Hematopoietic multipotent progenitor cell treated with erythropoietin and hydrocortisone succinate and interleukin-3 and kit ligand, for 6 days (in vitro differentiated cells): ENCODE measurements at places on chromosomes 6 and 20.
A peak's percentile ranks its signal among the peaks of the same experiment; 100 is the strongest.

GRCh38 chr6:113505084-113505699 lies 352.0 kb upstream of the MARCKS start:
- DNase-seq, result no peak

- peak; percentile 75 for DNase-seq
Measured at GRCh38 chr20:43537921-43538877, 20.6 kb upstream of the SGK2 start.

- DNase-seq, result peak; percentile 71
Measured at GRCh38 chr20:38303908-38304379, at the start of gene BPI. TSS of gene BPI (plus strand) at chr20:38304156. CDS start at chr20:38304224, 68 bp downstream.

- no peak for DNase-seq
Measured at GRCh38 chr20:24469116-24469893, at the start of gene SYNDIG1. TSS of gene SYNDIG1 (plus strand) at chr20:24469629. CDS start at chr20:24543098, 73,469 bp downstream.

DNA sequence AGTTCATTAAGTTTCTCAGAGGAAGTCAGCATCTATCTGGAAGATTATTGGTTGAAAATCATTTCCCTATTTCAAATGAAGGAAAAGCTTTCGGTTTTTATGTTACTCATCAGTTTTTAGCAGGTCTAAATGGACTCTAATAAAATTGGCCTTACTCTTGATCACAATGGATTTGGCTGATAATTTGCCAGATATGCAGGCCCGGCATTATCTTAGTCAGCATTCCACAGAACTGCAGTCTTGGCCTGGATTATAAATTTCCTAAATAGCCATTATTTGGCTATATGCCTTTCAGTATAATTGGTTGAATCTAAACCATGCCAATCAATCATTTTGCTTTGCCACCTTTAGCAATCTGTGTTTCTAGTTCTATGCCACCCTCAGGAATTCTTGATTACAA lies 91.7 kb upstream of the KCNQ5 start:
- no peak for DNase-seq

DNA sequence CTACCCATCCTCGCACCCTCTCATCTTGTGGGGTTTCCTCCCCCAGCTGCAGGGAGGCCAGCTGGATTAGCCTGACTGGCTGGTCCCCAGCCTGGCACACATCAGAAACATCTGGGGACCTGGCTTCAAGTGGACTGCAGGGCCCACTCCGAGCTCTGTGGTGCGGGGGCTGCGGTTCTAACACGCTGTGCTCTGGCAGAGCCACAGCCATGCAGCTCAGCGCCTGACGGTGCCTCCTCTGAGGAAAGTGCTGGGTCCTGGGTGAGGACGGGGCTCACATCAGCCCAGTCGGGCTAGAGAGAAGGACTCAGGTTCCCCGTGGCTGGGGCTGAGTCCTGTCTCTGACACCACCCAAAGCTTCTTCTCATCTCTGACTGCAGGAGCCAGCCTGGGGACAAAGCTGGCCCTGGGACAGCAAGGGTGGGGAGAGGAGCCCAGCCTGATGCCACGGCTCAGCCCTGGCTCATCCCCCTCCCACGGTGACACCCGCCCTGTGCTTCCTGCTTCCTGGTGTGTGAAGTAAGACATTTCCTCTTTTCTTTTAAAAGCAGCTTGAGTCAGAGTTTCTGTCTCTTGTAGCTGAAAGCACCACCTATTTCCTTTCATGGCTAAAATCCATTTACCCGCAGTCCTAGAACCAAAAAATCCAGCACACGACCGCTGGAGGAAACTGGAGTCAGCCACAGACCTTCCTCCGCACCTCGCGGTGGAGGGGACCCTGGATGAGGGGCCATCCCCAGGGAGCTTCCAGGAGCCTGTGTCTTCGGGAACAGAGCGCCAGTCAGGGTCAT lies 127.4 kb upstream of the AFDN start:
- DNase-seq, result peak; percentile 19

DNA sequence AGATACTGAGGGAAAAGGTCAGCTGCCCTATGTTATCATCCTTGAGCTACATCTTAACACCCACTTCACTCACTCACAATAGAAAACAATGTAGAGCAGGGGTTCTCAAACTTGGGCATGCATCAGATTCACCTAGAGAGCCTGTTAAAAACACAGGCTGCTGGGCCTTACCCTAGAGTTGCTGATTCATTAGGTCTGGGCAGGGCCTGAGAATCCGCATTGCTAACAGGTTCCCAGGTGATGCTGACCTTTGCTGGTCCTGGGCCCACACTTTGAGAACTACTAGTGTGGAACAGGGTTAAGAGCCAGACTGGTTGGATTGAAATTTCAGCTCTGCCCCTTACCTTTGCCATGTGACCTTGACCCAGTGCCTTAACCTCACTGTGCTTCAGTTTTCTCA lies 25.1 kb downstream of the RSPO4 start:
- no peak for DNase-seq

- no peak for DNase-seq
Measured at GRCh38 chr6:111382476-111383294, 100.3 kb downstream of the REV3L start.

GRCh38 chr6:163872335-163872734 lies 457.8 kb downstream of the QKI start:
- DNase-seq, result no peak

- DNase-seq, result peak; percentile 47
Measured at GRCh38 chr20:219290-220115, 7.6 kb upstream of the DEFB129 start.

DNA sequence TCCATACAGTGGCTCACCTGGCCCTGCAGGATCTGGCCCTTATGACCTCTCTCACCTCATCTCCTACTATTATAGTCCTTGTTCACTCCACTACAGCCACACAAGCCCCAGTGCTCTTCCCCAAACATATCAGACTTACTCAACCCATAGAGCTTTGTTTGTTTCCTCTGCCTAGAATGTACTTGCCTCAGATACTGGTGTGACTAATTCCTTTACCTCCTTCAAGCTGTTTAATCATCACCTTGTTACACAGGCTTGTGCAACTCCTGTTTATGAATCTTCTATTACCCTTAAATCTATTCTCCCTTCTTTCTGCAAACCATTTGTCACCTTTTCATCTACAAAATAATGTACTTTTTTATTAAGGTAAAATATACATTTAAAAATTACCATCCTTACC lies 3.2 kb downstream of the DEFB125 start:
- DNase-seq, result no peak

DNA sequence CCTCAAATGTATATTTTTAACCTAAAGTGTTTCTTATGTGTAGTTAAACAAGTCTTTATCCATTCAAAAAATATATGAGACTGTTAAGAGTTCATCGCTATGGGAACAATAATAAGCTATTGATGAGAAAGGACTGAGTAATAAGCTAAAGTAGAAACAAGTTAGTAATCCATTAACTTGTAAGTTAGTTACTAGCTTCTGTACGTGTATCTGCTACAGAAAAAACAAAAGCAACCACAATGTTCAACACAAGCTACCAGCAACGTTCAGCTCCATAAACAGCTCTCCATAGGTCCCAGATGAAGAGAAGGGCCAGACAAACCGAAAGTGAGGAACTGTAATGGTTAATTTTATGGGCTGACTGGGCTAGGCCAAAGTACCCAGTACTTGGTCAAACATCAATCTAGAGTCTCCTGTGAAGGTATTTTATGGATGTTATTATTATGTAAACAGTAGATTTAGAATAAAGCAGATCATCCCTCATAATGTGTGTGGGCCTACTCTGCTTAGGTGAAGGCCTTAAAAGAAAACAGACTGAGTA lies 33.8 kb upstream of the FAM135A start:
- no peak for DNase-seq

DNA sequence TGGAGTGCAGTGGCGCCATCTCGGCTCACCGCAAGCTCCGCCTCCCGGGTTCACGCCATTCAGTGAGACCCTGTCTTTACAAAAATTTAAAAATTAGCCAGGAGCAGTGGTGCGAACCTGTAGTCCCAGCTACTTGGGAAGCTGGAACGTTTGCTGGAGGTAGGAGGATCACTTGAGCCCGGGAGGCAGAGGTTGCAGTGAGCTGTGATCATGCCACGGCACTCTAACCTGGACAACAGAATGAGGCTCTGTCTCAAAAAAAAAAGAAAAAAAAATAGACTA lies 5.7 kb upstream of the PARD6B start:
- no peak for DNase-seq

DNA sequence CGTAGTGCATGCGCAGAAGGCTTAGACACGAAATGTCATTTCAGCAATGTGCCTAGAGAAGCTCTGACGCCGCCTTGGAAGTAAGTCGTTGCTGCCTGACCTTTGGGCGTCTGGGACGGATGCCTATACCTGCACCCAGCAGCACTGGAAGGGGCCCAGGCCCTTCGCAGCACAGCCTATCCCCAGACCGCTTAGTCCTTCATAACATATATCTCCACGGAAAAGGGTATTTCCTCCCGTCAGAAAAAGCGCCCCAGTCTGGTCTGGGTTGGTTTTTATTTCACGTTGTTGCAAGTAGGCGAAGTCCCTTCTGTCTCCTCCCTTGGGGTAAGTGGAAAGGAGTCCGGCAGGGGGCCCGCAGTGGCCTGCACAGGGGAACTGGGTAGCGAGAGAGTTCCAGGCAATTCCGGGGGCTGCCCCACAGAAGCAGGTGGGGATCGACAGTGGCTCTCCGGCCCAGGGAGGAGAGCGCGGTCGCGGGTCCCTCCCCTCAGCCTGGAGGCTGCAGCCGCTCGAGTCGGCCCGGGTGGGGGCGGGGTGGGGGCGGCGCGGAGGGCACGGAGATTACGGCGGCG lies 559 bp upstream of the EYA4 start:
- DNase-seq, result no peak

DNA sequence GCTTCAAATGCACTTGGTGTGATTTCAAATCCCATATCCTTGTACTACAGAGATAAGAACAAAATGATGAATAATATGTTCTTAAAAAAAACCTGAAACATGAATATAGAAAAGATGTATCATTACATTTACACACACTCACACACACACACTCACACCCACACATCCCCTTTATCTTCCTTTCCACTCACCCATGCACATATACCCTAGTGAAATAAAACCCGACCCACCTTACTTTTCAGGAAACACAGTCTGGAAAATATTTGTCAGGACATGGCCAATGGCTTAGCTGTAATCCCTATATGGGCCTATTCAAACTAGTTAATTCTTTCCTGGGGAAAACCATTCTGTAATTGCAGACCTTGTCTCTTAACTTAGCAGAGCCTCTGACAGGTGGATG lies 60.8 kb upstream of the EDN1 start:
- DNase-seq, result no peak

DNA sequence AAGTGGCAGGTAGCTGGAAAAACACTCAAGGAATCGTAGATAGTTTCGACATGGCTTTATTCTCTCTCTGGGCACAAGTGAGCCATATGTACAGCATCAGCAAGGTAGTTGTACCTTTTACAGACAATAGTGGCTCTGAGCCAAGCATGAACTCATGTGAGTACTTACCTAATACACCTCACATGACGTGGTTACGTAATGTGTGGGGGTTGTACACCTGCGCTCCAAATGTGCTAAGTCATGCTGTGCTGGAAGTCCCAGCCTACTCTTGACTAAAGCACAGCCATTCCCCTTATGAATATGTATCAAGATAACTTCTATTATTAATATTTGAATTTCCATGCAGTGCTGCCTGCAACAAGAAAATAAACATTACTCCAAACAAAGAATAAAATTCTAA lies 78.8 kb upstream of the HMGN3 start:
- DNase-seq, result peak; percentile 1

GRCh38 chr6:114449659-114450058 lies 106.8 kb upstream of the HS3ST5 start:
- no peak for DNase-seq

DNA sequence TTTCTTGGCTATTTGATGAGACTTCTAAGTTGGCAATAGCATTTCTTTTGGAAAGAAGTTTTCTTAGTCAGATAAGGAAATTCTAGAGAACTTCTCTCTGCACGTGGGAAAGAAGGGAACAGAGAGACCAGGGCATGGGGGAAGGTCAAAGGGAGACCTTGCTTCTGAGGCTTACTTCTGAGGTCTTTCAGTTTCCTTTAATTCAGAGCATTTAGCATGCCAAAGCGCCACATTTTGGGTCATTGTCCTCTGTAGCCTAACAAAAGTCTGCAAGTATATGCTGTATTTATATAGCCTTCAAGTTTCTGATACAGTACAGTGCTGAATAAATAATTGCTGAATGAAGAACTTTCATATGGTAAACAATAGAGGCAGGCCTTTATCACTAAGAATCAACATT lies 95.6 kb downstream of the SAMD3 start:
- no peak for DNase-seq

DNA sequence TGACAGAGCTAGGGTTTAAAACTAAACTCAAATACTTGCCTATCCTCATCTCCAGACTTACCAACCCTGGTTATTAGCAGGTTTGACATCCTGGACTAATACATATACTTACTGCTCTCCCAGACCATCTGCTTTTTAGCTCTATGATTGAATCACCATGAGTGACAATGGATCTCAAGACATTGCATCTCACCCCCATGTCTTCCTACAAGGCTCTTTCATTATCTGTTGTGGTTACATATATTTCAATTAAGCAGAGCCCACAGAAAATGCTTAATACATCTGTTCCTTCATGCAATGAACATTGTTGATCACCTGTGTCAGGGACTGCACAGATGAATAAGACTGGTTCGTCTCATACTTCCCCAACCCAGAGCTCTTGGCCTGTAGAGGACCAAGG lies 19.4 kb downstream of the SAMD3 start:
- peak; percentile 26 for DNase-seq

GRCh38 chr6:90286884-90287488 lies 9.7 kb downstream of the BACH2 start:
- peak; percentile 76 for DNase-seq

DNA sequence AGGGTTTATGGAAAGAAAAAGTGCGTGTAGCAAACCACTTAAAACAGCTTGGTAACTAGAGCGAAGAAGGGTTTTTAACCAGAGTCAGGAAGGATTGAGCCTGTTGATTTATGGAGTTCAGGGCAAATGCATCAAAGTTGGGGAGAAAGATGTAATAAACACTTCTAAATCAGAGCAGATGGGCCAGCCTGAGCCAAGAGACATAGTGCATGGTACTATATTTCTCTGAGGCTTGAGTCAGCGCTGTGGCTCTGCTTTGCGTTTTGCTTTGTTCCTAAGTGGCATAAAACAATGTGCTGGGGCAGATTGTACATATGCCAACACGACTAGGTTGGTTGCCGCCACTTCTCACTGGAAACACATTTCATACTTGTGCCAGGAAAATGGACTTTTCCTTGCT lies 111.3 kb downstream of the BCKDHB start:
- no peak for DNase-seq

- no peak for DNase-seq
Measured at GRCh38 chr20:47453167-47453782, 48.4 kb upstream of the NCOA3 start.

DNA sequence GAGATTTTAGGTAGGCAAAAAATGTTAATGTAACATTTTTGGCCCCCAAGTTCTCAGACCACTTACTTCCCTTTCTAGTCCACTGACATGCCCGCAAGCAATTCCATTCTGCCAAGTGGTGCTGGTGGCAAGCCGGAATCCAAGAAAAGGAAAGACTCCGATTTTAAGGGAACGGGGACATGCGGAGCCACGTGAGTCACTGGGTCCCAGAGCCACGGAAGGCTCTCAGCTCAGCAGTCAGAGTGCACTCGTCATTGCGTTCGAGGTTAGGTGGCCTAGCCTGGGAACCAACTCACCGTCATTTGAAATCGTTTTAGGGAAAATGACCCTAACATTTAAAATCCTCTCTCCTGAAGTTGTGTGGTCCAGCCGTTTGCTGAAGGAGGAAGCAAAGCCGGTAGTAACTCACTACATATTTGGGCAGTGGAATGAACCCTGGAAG lies 711 bp upstream of the SIRT5 start:
- DNase-seq, result peak; percentile 59

GRCh38 chr6:165637586-165637985 lies 25.5 kb downstream of the PDE10A start:
- DNase-seq, result no peak
